C1 segment of cervical spinal cord (tissue), 14 donors: ENCODE measurements at places on chromosomes 3 and 15.

DNA sequence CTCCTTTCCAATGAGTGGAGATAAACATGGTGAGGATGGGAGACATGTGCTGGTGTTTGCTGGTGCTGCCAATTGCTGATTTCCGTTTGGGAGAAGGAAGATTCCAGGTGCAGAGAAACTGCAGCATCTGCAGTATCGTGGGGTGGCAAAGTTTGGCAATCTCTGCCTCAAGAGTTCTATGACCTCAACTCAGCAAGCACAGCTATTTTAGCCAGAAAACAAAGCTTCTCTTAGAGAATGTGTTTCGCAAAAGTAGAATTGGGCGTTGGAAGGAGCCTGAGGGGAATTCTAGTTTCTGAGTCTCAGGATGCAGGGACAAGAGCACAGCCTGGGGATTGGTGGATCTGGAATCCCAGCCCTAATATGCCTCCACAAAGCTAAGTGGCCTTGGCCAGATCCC is 18.2 kb upstream of the SHC4 start:
- no peak for DNase-seq

- no peak for DNase-seq
Observed at GRCh38 chr3:192830291-192831110, 87.2 kb downstream of the MB21D2 start.

- DNase-seq = no peak
Observed at GRCh38 chr3:126067959-126068358, 16.0 kb downstream of the SLC41A3 start.

GRCh38 chr15:77029166-77030047 is 34.5 kb downstream of the PSTPIP1 start:
- no peak for DNase-seq

DNA sequence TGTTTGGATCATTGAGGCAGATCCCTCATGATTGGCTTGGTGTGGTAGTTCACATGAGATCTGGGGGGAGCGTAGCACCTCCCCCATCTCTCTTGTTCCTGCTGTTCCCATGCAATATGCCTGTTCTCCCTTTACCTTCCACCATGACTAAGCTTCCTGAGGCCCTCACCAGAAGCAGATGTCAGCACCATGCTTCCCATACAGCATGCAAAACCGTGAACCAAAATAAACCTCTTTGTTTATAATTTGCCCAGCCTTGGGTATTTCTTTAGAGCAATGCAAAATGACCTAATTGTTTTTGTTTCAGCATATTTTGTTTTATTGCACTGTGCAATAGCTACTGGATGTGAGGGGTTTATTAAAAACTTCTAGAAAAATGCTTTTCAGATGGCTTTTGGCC is 56.6 kb upstream of the CHST2 start:
- no peak for DNase-seq

DNA sequence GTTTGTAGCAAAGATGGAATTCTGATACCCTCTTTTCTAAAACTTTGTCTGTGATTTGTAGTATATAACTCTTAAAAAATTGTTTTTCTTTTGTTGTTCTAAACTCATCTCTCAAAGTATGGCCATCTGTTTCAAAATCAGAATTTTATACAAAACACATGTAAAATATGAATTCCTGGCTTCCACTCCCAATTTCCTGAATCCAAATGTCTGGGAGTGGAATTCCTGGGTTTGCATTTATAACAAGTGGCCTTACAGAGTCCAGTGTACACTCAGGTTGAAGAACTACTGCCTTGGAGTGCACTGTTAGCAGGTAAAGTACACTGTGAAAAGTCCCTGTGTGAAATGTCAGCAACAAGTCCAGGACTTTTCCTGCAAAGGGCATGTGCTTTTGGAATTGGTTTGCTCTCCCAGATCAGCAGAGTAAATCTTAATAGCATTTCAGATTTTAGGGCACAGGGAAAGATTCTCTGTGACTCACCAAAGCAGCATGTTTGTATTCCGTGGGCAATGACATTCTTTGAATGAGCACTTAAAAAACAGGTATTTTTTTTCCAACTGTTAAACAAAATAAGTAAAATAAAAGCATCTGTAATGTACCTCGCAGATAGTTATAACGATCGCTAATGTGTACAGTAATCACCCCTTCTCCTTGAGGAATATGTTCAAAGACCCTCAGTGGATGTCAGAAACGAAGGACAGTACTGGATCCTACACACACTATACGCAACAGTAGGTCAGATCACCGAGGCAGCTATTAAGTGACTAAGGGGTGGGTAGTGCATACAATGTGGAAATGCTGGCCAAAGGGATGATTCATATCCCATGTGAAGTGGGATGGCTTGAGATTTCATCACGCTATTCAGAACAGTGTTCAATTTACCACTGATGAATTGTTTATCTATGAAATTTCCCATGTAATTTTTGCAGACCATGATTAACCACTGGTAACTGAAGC is 2.0 kb upstream of the CLDN16 start:
- no peak for DNase-seq

- DNase-seq = no peak
Observed at GRCh38 chr3:9204253-9204992, 45.0 kb downstream of the SRGAP3 start.

DNA sequence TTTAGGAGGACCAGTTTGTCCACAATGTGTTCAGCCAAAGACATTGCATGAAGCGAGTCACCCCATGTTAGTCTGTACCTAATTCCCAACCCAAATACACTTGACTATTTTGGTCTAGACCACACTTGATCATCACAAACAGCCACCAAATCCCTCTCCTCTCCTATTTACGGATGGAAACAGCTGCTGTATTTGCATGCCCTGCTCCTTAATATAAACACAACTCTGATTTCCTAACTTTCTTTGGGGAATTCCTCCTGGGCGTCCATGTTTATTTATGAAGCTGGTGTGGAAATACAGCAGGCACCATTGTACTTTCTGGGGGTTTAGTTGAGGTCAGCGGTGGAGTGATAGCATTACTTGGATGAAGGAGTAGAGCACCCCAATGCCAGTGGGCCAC is 235.2 kb downstream of the TLE3 start:
- DNase-seq = no peak

GRCh38 chr3:113210604-113211329 is 590 bp upstream of the BOC start:
- no peak for DNase-seq

DNA sequence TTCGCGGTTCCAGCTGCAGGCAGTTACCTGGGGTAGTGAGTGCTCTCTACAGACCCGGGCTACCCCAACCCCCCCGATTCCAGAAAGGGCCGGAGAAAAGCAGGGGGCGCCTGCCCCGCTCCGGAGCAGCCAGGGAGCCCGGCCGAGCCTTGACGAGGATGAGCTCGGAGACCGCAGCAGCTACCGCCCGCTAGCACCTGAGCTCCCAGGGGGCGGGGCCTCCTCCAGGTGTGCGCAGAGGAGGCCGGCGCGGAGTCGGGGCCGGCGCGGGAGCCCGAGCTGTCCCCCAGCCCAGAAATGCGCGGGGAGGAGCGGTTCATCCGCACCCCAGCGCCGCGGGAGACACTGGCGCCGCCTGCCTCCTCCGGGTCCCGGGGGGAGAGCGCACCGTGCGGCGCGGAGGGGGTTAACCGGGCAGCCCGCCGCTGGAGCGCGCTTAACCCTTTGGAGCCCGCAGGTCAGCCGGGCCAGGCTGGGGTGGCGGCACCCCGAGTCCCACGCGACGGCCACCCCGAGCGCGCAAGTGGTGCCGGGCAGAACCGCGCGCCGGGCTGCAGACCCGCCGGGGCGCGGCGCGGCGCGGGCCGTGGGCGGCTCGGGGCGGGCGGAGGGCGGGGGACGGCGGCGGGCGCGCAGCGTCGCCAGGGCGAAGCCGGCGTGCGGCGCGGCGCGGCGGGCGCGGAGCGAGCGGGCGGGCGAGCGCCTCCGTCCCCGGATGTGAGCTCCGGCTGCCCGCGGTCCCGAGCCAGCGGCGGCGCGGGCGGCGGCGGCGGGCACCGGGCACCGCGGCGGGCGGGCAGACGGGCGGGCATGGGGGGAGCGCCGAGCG is at the start of gene CACNA1D:
CACNA1D (plus strand) TSS at position 649 of the 829 bp plus-strand sequence. CDS start 556 bp downstream, outside the sequence.
- no peak for DNase-seq

GRCh38 chr3:61943975-61944374 is 382.6 kb downstream of the PTPRG start:
- DNase-seq = no peak

GRCh38 chr15:58562135-58562534 is 130.3 kb downstream of the LIPC start:
- DNase-seq = no peak

DNA sequence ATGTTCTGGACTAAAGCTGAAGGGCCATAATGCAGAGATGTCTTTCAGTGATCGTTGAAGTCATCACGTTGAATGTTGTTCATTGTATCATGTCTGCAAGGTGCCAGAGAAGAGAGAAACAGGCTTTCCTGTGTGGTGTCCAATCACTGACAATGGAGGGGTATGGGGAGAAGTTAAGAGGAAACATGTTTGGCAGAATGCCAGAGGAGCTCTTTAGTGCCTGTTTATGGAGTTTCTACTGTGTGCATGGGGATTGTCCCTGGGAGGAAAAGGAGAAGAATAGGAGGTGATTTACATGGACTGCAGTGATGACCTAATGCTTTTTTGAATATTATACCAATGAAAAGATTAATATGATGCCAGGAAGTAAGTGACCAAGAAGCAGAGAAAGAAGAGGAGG is 11.7 kb downstream of the SCAANT1 start:
- DNase-seq = no peak

- DNase-seq = no peak
Observed at GRCh38 chr15:41790169-41790568, 15.9 kb downstream of the MAPKBP1 start.

- DNase-seq = no peak
Observed at GRCh38 chr3:55631766-55632331, 144.7 kb upstream of the WNT5A start.

GRCh38 chr15:57730876-57731275 is 24.4 kb downstream of the POLR2M start:
- no peak for DNase-seq

DNA sequence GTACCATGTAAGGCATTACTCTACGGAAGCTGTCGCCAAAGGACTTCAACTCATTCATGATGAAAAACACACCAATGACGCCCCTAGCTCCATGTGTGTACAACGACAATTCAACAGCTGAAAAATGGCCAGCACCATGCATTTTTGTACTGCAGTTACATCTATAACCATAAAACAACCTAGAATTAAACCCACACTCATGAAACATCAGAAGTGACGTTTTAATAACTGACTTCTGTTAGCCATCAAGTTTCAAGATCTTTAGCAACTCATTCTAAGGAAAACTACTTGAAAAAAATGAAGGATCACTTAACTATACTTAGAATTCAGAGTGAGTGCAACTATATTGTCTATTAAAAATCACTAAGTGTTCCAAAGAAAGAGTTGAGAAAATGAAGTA is 84.9 kb downstream of the RFTN1 start:
- no peak for DNase-seq

DNA sequence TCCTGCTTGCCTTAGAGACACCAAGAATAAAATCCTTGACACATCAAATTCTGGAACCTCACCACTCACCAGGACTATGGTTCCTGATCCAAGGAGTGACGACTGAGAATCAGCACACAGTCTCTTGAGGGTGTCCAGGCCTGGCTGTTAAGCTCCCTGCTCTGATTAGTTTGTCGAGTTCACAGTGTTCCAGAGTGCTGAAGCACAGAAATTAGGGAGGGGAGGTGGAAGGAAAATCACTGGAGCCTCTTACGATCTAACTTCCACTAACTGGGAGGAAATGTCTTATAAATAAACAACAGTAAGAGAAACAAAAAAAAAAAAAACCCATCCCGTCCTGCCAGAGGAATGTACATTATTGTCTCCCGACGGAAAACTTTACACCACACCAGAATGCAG is 330.2 kb downstream of the TIGIT start:
- no peak for DNase-seq

- DNase-seq = no peak
Observed at GRCh38 chr3:25155652-25156471, 272.2 kb upstream of the RARB start.

DNA sequence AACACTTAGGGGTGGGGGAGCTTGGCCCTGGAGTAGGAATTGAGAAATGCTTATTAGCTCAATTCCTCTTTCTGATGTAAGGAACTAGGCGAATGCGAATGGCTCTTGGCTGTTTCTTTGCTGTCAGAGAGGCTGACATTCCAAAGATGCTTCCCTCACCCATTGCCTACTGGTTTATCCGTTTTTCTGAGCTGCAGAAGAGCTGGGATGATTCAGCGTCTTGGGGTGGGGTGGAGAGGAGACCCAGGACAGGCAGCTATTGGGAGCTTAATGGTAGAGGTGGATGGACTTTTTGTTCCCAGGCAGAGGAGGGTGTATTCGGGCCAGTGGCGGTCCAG is 9.8 kb downstream of the PLEKHO2 start:
- DNase-seq = no peak

- DNase-seq = no peak
Observed at GRCh38 chr15:69748576-69749185, 296.1 kb downstream of the RPLP1 start.

DNA sequence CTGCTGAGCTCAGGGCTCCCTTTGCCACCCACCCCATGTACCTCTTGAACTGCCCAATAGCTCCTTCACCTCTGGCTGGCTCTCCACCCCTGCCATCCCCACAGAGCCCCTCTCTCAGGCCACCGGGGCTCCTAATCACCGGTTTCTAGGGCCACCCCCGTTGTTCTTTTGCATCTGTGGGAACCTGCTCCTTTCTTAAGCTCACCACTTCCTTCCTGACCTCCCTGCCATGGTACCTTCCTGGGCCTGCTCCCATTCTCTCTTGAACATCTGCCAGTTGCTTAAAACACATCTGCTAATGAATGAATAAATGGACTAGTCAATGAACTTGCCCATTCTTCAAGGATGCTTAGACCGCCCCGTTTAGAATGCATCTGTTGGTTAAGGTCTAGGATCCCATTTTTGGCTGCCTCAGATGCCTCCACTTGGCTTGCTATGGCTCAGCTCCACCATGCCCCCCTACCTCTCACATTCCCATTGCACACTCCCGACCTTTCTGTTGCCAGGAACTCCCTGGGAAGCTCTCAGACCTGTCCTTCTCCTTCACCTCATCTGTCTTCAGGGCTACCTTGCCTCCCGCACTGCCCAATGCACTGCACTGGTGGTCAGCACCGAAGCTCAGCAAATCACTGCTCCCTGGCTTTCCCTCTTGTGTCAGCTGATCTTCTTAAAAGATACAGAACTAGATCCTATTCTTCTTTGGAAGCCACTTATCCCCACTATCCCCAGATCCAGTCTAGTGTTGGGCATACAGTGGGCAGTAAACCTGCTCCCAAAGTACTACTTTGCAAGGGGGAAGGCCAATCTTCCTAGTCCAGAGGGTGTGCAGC is 9.1 kb downstream of the AMOTL2 start:
- no peak for DNase-seq

DNA sequence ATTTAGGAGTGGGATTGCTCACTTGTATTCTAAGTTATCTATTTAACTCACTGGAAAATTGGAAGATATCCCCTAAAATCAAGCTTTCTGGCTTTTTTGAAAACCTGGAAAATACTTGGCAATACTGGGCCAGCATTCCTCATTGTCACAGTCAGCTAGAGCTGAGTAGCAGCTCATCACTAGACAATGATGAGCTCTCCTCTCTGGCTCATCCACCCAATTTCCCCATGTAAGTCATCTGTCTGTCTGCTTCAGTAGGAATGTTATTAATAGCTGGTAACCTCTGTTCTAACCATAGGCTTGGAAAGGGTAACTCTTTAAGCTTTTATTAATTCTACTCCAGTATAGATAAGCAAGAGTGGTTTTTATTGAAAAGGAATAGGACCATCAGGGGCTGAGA is 39.7 kb upstream of the PIK3R4 start:
- DNase-seq = no peak
